ENCODE measurements at places on chromosomes 3 and 15.

DNA sequence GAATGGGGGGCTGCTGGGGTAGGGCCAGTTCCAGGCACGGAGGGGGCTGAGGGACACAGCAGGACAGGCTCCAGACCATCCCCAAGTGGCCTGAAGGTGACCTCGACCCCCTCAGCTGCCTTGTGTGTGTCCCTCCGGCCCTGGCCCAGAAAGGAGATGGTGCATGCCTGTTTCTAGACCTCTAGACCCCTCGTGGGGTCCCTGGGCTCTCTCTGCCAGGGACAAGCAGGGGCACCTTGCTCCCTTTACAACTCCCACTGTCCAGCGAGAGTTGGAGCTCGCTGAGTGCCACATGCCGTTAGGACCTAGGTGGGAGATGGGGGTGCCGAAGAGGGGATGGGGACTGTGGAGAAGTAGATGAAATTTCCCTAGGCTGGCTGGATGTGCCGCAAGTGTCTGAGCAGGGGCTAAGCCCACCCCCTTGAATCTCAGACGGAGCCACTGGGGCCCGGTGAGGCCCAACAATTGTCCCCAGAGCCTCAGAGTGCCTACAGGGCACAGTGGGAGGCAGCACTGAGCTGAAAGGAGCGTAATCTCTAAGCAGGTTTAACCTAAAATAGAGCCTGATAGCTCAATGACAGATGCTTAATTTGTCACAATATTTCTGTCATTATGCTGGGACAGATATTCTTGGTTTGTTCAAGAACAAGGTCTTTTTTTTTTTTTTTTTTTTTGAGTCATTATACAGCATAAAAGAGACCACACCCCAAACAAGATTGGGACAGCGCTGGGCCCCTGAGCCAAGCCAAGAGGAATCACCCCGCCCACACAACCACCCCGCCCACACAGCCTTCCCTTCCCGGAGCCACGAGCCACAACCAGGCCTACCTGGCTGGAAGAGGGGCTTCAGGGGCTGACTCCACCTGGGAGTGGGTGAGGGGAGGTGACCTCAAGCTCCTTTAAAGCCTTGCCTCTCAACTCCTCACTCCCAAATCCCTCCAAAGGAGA is 23.6 kb upstream of the KLF13 start:
- no peak for DNase-seq

- no peak for DNase-seq
Observed at GRCh38 chr3:192931825-192932224, 14.2 kb upstream of the MB21D2 start.

GRCh38 chr15:43210172-43210745 is 10.6 kb downstream of the EPB42 start:
- DNase-seq = no peak

DNA sequence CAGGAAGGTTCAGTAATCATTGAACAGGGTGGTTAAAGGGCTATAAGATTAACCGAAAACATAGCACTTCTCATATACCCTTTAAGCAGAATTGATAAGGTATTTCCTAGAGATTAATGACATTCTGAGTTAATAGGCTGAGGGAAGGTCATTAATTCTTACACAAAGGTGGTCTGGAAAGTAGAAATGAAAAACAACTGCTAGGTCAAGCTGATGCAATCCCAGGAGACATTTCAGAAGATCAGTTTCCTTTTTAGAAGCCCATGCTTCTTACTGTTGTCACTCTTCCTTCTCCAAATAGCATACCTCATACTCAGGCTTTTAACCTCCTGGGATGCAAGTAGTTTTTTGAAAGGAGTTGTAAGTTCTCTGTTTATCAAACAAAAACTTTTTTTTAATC is 8.8 kb downstream of the FILIP1L start:
- no peak for DNase-seq

GRCh38 chr3:13884851-13885703 is 5.2 kb upstream of the WNT7A start:
- DNase-seq = peak; percentile 75

DNA sequence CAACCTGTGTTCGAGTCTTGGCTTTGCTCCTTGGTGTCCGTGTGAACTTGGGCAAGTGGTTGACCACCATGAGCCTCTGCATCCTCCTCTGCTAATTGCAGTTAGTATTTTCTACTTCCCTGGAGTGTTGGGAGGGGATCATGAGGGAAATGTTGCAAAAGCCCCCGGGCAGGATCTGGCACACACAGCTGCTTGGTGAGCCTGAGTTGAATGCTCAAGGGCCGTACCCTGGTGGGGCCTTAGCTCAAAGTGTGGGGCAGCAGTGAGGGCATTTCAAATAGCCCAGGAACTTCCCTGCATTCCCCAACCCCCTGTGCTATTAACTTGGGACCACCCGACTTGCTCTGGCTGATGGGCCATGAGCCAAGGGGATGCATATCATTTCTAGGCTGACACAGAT is 94.9 kb upstream of the SLC6A11 start:
- DNase-seq = no peak

DNA sequence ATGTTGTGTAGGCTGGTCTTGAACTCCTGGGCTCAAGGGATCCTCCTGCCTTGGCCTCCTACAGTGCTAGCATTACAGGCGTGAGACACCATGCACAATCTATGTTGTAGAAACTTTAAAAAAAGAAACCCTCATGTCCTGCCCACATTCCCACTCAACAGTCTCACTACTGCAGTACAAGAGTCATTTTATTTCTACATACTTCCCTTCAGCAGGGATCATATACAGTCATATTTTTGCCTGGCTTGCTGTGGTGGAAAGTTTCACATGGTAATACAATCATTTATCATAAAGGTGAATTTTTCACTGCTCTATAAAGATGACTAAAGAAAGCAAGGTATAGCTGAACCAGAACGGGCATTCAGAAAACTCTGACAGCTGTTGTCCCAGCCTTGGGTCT is 53.8 kb upstream of the PIK3CB start:
- no peak for DNase-seq

GRCh38 chr3:191641789-191642188 is 180.8 kb downstream of the PYDC2 start:
- no peak for DNase-seq

GRCh38 chr15:45030743-45031142 is 7.7 kb downstream of the SORD start:
- DNase-seq = no peak

DNA sequence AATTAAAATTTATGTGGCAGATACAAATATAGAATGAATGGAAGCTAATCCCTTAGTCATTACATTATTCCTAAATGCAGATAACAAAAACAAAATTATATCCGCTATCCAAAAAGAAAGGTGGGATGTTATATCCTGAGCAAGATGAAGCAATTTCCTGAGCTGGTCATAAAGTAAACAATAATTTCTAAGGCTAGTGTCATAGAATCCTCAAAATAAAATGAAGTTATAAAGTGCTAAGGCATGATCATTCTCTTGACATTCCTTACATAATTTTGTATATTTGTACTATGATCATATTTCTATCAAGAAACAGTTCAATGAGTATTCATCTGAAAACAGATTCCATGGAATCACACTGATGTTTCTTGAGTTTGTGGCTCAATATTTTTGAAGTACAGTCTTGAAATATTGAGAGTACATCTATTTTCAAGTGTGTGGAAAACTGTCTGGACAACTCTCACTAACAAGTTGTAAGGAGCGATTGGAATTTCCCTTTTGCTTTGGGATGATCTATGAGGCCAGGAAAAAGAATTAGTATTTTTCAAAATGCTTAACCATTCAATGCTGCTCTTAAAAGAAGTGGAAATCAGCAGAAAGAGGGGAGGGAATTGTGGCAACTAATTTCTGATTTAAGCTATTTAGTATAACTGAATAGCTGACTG is 92.4 kb downstream of the ABI3BP start:
- no peak for DNase-seq

DNA sequence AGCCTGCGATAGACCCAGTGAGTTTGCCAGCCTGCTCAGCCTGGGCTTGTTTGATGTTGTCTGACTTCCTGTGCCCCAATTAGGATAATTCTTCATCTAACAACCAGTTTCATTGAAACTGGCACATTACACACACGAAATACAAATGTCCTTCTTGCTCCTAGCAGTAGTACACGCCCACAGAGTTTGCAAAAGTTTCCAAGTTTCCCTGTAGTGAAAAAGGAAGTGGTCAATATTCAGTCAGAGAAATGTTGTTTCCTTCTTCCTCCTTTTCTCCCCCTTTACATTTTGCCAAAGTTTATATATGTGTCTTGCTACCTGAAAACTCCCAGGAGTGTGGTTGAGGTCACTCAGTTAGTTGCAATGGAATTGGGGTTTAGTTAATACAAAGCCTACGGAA is 58.4 kb upstream of the LRTM1 start:
- no peak for DNase-seq

DNA sequence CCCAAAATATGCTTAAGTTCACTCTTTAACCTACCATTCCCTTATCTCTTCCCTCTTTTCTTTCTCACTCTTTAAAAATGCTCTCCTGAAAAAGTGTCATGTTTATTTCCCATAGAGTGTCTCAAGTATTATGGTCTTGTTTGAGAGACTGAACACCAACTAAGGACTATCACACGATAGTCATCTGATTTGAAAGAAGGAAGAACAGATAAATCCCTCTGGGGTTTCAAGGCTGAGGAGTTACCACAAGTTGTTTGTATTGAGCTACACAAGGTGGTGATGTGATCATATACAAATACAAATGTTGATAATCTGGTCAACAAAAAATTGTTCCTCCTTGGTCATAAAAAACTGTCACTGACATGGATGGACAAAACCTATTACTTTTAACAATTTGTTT is 13.8 kb downstream of the MEIS2 start:
- no peak for DNase-seq

DNA sequence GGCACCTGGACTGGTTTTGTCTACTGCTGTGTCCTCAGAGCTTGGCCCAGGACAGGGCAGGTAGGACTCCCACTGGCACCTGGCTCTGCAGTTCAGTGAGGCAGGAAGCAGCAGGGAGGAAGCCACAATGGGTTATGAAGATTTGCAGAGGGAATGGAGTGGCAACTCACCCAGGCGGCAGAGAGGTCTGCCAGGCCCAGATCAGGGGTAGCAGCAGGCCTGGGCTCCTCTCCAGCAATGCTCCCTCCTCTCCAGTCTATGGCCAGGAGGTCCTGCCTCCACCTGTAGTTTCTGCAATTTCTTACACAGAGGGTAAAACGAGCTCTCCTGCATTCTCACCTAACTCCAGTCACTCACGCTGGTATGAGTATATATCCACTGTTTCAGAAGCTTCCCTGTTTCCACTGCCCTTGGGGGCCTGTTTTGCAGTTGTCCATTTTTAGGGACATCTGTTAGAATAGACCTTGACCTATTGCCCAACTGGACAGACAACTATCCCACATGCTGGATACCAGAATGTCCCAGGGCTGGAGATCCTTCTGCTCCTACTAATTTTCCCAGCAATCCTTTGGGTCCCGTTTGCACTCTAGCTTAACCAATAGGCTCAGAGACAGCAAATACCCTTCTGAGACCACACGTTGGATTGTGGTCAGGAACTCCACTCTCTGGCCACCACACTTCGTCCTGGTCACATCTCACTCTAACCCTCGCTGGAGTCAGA is 35.2 kb downstream of the HMCES start:
- DNase-seq = no peak

- DNase-seq = no peak
Observed at GRCh38 chr15:78453447-78453846, 15.4 kb downstream of the IREB2 start.

DNA sequence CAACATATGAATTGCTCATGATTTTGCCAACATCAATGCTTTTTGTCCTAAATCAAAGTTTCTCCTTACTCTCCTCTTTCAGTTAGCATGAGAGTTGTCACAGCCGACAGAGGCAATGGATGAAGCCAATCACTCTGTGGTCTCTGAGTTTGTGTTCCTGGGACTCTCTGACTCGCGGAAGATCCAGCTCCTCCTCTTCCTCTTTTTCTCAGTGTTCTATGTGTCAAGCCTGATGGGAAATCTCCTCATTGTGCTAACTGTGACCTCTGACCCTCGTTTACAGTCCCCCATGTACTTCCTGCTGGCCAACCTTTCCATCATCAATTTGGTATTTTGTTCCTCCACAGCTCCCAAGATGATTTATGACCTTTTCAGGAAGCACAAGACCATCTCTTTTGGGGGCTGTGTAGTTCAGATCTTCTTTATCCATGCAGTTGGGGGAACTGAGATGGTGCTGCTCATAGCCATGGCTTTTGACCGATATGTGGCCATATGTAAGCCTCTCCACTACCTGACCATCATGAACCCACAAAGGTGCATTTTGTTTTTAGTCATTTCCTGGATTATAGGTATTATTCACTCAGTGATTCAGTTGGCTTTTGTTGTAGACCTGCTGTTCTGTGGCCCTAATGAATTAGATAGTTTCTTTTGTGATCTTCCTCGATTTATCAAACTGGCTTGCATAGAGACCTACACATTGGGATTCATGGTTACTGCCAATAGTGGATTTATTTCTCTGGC is 2.5 kb downstream of the OR4F6 start:
- no peak for DNase-seq

GRCh38 chr3:196901768-196902167 is 34.0 kb downstream of the SENP5 start:
- no peak for DNase-seq

DNA sequence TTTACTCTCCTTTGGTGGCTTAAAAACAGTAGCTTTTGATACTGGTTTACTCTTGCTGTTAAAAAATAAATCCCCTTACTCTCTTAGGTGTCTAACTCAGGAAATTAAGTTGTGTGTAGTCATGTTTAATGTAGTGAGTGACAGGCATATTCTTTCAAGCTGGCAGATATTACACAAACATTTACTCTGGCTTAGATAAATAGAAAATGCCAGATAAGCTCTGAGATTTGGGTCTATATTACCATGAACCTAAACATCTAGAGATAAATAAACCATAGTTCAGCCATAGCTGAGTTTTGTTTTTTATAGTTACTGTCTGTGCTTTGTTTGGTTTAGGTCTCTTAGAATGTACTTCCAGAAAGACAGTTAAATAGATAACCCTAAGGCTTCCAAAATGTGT is 2.4 kb downstream of the SEMA6D start:
- DNase-seq = no peak

DNA sequence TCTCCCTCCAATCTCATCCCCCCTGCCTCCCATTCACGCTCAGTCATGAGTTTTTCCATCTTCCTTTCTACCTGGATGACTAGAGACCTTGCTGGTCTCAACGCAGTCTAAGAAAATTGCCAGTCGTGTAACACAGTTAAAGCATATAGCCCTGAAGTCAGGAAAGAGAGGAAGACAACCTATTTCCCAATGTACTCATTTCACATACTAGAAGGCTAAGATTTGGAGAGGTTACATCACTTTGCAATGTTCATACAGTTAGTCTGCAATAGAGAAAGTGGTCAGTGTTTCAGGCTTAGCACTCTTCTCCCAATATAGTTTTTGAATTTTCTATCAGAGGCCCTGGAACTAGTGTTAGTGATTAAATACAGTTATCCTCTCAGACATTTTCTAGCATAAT is 278.6 kb downstream of the EDEM1 start:
- no peak for DNase-seq

DNA sequence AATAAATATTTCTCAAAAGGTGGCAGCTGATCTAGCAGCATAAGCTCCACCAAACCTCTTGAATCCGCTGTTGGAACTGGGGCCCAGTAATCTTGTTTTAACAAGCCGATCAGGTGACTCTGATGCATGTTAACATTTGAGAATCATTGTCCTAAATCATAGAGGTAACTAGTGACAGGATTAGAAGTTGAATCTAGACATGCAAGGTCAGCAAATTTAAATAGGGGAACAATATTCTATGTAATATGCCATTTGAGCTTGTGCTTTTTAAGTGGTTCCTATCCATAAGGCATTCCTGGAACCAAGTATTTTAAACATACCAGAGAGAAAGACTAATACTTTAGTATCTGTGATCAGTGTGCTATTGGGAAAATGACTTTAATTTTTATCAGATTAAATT is 412.8 kb downstream of the PYDC2 start:
- DNase-seq = no peak
